ENCODE measurements at places on chromosomes 2 and 18. TPM values are rescaled to one million over a fixed set of nuclear protein-coding genes. Genes with fewer than 3 reads are reported as not detected.

Gene OR6B2
- not detected for polyA plus RNA-seq

- no peak for DNase-seq
These were observed 139.8 kb downstream of the MAP4K4 start for GRCh38 chr2:101837354-101837753.

DNA sequence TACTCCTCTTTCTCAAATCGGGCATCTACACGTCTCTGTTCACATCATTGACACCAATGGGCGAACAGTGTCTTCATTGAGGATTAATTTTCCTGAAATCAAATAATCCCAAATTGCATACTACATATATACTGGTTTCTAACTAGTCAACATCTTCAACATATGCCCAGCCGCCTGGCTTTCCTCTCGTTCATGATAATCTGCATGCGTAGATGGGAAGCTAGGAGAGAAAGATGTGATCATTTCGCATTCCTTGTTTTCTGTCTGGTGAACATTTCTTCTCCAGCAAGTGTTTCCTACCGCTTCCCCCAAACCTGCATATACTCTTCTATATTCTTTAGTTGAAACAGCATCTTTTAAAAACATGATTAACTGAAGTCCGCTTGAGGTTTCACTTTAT is 7.4 kb downstream of the TWIST2 start:
- DNase-seq, result no peak

- DNase-seq, result no peak
These were observed 389.6 kb downstream of the TRIB2 start for GRCh38 chr2:13106302-13106701.

DNA sequence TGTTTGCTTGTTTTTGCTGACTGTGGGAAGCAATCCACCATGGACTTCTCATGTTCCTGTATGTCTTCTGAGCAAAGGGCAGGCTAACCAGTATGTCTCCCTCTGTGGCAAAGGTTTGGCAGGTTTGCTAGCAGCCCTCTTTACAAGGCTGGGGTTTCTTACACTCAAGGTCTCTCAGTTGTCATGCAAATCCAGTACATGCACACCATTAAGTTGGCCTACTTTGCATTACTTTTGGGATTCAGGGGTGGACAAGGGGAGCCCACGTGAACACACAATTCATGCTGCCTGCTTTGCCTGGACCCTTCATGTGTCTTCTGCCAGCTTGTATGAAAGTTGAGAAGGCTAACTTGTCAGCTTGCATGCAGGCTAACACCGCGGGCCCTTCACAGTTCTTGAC is 134.9 kb downstream of the LRRTM4 start:
- DNase-seq, result no peak

GRCh38 chr2:23642516-23642915 is 257.5 kb downstream of the KLHL29 start:
- no peak for DNase-seq
